Liver (tissue), 10 donors: ENCODE measurements at places on chromosomes 7 and 10. TPM values are rescaled to one million over a fixed set of nuclear protein-coding genes. Genes with fewer than 3 reads are reported as not detected.

Gene ABLIM1
- polyA plus RNA-seq = 14.8 TPM

Gene LRIT1
- not detected for polyA plus RNA-seq

Gene KDM7A
- 2.5 TPM for polyA plus RNA-seq

- no peaks in the 10 kb centered on the region for H3K27me3 ChIP-seq
- H3K4me1 ChIP-seq = no peaks in the 10 kb centered on the region
- no peak overlapping the region for H3K4me3 ChIP-seq
- H3K36me3 ChIP-seq = no peaks in the 10 kb centered on the region
- H3K27ac ChIP-seq = no peak overlapping the region
Measured at GRCh38 chr7:20197837-20198236, 19.3 kb downstream of the MACC1 start.

DNA sequence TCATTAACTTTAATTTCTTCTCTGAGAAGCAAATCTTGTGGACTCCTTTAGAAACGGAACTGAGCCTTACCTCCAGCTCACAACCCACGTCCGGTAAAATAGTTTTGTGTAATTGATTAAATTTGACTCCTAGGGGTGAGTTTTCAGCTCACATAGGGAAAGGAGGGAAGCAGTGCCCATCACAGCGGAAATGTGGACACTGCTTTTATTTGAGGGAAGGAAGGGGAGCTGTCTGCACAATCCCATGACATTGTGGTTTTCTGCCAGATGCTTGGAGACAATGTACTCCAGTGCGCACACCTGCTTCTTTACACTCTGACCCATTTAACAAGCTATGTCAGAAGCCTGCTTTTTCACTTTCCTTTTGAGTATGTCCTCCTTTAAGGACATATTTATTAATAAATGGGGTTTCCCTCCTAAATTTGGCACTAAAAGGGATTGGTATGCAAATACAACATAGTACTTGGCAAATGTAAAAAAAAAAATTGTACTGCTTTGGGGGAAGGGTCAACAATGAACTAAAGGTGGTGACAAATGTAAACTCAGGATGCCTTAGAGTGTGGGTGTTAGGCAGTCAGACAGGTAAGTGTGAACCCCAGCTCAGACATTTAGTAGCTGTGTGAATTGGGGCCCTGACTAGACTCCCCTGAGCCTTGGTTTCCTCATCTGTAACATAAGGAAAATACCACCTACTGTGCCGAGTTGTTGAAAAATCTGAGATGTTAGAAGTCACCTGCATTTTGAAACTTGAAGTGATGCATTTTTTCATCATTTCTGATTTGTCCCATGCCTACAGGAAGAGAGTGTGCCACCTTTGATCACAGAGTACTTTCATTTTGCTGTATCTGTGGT lies 90.2 kb upstream of the KLF6 start:
- H3K27ac ChIP-seq = peak overlapping the region; percentile 17
- no peak overlapping the region for H3K4me3 ChIP-seq
- DNase-seq = no peak
- no peaks in the 10 kb centered on the region for H3K4me1 ChIP-seq
- no peaks in the 10 kb centered on the region for H3K27me3 ChIP-seq
